Fibroblast of skin of abdomen (primary cell): ENCODE measurements at places on chromosomes 3 and 15.

- DNase-seq: no peak
These were observed 36.5 kb upstream of the ENTPD3 start for GRCh38 chr3:40350529-40350928.

GRCh38 chr3:128561504-128561903, 68.5 kb upstream of the GATA2 start:
- DNase-seq: no peak

DNA sequence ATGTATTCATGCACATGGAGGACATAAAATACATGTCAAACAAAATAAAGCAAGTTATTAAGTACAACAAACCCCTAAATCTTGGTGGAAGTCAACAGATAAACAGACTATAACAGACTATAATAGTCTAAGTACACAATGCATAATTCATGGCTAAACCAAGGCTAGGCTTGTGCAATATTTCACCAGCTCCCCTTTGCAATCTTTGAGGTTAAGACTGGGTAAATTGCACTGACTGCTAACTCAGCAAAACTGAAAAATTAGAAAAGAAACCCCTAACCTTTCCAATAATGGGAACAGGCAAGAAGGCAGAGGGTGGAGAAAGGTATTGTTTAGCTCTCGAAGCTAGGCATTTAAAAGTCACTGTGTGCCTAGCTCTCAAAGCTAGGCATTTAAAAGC, 304.9 kb upstream of the WNT5A start:
- no peak for DNase-seq

DNA sequence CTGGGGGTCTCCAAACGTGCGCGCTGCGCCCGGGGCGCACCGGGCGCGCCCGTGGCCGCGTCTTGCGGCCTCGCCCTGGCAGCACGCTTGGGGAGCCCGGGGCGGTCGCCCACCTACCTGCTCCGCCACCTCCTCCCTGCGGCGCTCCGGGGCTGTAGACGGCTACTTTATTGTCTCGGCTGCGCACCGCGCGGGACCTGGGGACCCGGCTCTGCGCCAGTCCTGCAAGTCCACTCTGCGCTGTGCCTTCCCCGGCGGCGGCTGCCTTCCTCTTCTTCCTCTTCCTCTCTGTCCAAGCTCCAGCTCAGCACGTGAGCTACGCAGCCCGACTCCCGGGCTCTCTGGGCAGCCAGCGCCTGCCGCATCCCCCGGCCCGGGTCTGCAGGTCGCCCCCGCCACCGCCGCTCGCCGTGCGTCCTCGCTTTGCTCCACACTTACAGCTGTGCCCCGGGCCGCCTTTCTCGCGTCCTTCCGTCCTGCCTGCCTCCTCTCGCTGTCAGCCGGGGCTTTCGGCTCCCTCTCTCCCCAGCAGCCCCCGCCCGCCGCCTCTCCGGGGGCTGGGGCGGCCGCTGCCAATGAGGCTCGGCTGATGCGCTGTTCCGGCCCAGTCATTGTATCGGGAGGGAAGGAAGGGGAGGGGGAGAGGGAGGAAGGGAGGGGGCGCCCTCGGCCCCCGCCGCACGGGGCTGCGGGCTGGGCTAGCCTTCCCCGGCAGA, 156.4 kb upstream of the FRMD4B start:
- DNase-seq: no peak

DNA sequence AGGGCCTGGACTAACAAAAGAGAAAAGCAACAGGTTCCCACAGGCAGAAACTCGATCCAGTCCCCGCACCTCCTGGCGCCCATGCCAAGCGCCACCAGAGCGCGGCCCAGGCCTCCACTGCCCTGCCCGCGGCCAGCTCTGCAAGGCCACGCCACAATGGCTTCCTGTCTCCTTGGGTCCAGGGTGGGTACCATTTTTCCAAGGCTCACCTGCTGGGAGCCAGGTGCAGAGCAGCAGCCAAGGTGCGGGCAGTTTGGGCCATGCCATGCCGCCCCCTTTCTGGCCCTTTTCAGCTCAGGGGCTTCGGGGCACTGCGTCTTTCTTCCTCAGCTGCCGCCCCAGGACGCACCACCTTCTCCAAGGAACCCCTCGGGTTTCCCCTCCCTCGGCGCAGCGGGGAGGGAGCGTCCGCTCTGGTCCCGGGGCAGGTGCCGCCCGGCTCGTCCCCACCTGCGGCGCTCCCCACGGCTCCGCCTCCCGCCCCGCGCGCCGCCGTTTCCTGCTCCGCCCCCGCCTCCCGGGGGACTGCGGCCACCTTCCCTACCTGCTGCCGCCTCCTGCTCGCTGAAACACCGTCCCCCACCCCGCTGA, at the start of gene ILDR1:
Gene ILDR1 (minus strand): TSS at position 437 of the 591 bp plus-strand sequence. CDS start 170 bp downstream, at position 267.
- no peak for DNase-seq

GRCh38 chr3:10090179-10090578, 17.9 kb downstream of the FANCD2OS start:
- DNase-seq: no peak

GRCh38 chr15:68097029-68097428, 42.9 kb downstream of the PIAS1 start:
- DNase-seq: no peak

DNA sequence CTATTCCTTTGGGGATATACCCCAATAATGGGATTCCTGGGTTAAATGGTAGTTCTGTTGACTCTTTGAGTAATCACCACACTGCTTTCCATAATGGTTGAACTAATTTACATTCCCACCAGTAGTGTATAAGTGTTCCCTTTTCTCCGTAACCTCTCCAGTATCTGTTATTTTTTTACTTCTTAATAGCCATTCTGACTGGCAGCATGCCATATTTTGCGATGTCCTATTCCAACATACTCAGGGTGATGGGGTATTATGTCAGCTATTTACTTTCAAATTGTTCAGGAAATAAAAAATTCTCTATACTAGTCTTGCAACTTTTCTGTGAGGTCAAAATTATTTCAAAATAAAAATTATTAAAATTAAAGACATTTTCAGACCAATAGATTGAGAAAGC, 9.1 kb upstream of the PARP14 start:
- DNase-seq: no peak

DNA sequence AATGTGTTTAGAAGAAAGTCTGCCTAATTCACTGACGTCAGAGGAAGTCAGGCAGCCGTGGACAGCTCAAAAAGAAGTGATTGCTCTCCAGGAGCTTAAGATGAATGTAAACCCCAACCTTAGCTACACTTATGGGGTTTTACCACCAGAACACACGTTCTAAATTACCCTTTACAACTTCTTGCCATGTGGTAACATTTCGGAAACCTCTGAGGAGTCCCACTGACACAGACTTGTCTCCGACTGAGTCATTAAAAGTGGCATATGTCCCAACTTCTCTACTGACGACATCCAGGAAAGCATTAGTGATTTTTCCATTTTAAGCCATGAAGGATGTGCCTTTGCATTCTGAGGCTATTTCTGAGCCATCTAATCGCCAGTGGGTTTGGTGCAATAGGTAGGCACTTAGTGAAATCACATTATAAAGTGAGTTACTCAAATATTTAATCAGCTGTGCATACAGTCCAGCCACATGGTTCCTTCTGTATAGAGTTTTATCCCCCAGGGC, 32.4 kb downstream of the C2CD4A start:
- DNase-seq: peak; percentile 90

- DNase-seq: no peak
These were observed 69.1 kb downstream of the HERC2 start for GRCh38 chr15:28252831-28253230.

- no peak for DNase-seq
These were observed 5.8 kb upstream of the HEG1 start for GRCh38 chr3:125061646-125062045.

GRCh38 chr3:81363816-81364215, 397.6 kb downstream of the GBE1 start:
- no peak for DNase-seq

- no peak for DNase-seq
These were observed 23.4 kb downstream of the PXK start for GRCh38 chr3:58356054-58356453.

- DNase-seq: peak; percentile 44
These were observed 21.0 kb upstream of the CA12 start for GRCh38 chr15:63402498-63403253.

DNA sequence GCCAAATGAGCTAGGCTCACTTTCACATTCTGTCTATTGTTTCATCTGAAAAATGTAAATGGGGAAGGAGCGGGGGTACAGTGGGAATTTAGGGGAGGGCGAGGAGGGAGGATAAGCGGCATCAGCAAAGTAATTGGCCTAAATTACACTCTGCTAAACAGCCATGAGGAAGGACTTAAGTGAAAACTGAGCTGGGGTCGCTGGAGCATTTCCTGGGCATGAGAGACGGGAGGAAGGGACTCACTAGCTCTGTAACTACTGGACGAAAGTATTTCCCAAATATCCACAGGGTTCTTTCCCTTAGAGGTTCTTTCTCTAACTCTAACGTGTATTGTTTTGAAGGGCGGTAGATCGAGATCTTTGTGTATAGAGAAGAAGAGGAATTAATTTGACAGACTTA, 418.0 kb downstream of the SOX2 start:
- DNase-seq: no peak
